GM04504 (cell line): ENCODE measurements at places on chromosomes 3 and 15.
A peak's percentile ranks its signal among the peaks of the same experiment; 100 is the strongest.

GRCh38 chr3:123076496-123077418, 9.9 kb downstream of the PDIA5 start:
- DNase-seq = no peak

GRCh38 chr3:84904816-84905555, 53.8 kb upstream of the CADM2 start:
- DNase-seq = no peak

DNA sequence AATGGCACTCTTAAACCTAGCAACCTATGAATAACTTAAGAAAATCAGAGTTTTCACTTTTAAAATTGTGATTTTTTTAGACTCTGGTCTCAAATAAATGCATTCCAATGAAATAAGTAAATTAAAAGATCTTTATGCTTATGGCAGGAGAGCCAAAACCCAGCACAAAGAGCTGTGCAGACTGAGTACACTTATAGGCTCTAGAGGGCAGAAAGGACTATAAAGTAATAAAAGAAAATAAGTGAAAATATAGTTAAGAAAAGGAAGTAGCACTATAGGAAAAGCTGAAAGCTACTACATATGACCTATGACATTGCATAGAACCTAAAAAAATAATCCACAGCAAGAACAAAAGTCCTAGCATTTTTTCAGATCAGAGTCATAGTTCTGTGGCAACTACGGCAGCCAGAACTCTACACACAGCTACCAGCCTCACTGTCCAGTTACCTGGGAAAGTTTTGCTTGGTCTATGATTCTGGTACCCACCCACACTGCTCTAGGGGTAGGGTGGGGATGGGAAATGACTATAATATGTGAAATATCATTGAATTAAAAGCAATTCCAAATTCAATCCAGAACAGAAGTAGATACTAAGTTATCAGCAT, 30.5 kb downstream of the CLASP2 start:
- no peak for DNase-seq

DNA sequence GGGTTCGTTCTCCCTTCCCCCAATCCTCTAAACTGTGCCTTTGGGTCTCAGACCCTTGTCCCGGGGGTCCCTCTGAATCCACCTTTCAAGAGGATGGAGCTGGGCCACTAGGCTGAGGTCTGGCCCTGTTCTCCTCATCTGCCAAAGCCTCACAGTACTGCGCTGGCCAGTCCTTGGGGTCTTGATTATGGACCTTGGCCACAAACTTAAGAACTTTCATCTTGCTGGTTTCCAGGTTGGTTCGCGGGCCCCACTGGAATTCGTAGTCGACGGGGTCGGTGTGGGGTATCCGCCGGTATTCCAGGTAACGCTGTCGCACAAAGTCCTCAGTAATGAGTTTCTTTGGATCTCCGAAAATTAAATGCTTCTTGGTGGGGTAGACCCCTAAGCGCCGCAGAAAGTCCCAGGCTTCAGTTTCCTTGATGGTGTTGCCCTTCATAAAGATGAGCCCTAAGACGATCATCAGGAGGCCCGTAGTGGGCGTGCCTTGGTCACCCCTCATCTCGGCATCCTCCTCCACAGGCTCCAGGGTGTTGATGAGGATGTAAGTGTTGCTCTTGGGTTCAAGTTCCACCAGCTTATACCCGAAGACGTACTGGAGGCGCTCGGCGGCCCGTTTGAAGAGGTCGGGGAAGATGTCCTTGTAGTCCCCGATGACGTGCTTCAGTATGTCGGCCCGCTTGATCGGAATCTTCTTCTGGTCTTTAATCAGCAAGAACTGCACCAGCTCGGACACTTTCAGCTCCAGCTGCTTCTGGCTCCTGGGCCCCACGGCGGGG, 727 bp downstream of the NSMCE3 start:
- no peak for DNase-seq

GRCh38 chr3:131091768-131092167, 65.1 kb downstream of the NEK11 start:
- DNase-seq = no peak

- no peak for DNase-seq
Measured at GRCh38 chr15:31440754-31441311, 114.2 kb downstream of the KLF13 start.

GRCh38 chr15:56327721-56328502, 37.3 kb upstream of the TEX9 start:
- DNase-seq = no peak

DNA sequence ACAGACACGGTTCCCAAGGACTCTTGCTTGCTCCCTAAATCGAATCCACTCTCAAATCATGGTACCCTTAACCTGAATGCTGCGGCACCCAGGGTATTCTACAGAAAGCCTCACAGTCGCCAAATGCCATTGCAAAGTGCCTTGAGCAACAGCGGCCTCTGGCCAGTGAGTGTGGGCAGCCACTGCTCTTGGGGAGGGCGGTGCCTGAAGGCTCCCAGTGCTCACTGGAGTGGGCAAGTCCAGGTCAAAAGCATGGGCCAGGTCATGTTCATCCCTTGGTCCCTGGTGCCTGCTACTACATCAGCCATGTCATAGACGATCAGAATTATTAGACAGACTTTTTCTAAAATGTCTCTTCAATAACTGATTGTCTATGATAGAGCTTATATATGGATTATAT, 82.5 kb downstream of the ADAMTS17 start:
- DNase-seq = no peak

DNA sequence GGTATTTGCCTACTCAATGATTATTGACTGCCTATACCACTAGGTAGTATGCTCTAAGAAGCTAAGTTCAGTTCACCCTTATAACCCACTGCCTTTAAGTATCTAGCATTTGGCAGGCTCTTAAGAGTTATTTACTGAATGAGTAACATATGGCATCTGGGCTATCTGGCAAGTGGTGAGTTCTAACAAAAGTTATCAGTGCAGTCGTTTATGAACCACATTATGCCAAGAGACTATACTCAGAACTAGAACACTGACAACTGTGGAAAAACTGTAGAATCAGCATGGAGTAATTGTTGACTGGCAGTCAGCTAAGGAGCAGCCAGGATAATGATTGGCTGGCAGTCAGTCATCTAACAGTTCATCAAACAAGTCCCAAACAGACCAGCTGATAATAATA, 25.8 kb downstream of the RAF1 start:
- no peak for DNase-seq

- DNase-seq = no peak
Measured at GRCh38 chr3:12845811-12846210, 4.4 kb upstream of the RPL32 start.

- DNase-seq = no peak
Measured at GRCh38 chr3:8864402-8865350, 95.3 kb upstream of the OXTR start.

DNA sequence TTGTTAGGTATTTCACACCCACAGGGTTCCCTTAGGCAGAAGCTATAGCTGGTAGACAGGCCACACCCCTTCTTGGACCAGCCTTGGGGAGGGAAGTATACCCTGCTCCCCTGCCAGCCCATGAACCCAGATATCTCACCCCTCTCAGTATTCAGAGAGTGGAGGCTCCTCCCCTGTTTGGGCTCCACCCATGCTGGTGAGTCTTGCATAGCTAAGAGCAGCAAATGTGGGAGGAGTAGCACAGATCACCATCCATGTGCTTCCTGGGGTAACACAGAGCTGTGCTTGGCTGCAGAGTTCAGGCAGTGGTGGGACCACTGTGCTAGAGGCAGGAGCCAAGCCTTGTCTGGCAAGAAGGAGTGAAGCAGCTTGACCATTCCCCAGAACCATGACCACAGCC, 427.2 kb downstream of the ZIC1 start:
- DNase-seq = no peak

GRCh38 chr3:36013425-36013824, 366.9 kb upstream of the STAC start:
- DNase-seq = no peak

DNA sequence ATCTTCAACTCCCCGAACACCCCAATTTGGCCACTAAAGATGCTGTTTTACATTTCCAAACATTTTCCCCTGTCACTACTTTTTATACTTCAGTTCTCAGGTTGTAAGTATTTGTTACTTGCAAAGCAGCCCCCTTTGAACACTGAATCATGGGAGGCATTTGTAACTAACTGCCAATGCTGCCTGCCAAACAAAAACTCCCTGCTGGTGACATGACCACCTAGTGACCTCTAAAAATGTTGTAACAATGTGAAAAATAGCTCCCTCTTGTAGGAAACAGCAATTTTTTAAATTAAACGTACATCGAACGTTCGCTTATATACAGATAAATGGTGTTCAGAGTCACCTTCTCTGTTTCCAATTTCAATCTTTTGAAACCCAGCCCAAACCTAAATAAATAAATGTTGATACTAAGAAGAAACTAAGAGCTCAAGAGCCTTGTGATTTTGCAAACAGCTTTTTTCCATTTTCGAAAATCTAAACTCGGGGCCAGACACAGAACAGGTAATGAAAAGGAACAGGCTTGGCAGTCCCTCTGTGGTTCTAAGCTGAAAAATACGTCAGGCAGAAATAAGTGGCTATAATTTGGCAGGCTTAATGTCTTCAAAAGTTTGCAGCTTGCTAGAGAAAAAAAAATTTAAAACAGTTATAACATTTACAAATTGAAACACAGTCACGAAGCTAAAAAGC, 268.6 kb upstream of the WNT5A start:
- no peak for DNase-seq

DNA sequence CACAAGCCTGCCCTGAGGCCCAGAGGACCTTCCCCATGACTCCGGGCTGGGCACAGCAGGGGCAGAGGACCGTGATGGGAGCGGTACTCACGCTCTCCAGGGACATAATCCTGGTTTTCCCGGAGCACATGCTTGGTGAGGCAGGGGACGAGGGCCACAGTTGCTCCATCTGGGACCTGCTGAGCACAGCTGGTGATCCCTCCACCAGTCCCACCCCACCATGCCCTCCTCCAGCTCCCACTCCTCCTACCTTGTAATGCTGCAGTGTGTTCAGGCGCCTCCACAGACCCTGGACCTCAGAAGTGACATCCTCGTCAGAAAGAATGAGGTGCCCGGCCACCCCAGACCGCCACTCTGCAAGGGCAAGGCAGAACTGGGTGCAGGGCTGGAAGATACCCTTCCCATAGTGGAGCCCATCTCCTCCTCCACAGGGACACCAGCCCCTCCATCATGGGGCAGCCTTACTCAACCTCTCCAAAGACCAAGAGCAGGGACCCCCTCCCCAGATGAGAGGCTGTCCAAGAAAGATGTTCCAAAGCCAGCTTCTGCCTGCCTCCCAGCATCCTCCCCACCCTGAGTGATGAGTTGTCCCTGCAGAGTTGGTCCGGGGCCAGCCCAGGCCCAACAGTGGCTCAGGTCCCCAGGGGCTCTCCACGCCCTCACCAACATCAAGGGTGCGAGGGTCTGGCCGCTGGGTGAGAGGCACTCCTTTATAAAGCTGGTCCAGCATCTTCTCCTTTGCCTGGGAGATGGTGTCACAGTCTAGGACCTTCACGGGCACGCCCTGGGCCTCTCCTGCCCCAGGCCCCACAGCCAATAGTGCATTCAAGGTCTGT, 19.5 kb downstream of the PLXNB1 start:
- DNase-seq = no peak

DNA sequence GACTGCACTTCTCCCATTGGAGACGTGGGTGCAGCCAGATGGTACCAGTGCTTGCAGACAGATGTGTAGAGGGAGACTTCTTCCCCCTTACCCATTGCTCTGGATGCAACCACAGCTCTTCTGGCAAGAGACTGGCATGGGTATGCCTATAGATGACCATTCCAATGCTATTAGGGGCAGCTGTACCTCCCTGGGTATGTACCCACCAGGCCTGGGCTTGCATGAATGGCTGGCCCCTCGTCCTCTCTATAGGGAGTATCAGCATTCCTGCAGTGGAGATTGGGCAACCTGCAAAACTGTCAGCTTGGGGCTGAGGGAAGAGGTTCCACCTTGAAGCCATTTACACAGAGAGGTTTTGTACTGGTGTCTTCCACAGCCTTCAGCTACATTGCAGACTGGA, 57.6 kb upstream of the FXR1 start:
- DNase-seq = no peak

DNA sequence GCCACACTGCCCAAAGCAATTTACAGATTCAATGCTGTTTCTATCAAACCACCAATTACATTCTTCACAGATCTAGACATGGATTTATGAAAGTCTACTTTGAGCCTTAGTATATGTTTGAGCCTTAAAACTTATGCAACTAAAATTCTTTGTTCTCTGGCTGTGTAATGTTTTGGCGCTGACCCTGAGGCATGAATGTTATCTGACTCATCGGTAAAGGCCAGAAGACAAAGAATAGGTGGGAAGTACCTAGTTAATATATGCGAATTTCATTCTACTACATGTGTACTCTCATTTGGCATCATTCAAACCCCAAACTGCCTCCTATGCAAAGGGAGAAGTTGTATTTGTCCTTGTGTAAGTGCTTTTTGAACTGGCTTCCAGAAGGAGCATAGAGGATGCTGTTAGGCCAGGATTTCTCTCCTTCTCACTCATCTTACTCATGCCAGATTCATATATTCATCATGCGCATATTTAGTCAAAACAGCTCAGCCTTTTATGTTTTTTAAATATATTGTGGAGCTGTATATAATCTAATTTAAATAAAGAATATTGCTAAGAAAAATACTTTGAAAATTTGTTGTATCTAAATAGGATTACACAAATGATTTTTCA, 204.2 kb downstream of the NFKBIZ start:
- DNase-seq = peak; percentile 23

GRCh38 chr3:60603860-60604259, 647.4 kb downstream of the FHIT start:
- no peak for DNase-seq

GRCh38 chr3:44984335-44984734, 8.3 kb downstream of the EXOSC7 start:
- no peak for DNase-seq

DNA sequence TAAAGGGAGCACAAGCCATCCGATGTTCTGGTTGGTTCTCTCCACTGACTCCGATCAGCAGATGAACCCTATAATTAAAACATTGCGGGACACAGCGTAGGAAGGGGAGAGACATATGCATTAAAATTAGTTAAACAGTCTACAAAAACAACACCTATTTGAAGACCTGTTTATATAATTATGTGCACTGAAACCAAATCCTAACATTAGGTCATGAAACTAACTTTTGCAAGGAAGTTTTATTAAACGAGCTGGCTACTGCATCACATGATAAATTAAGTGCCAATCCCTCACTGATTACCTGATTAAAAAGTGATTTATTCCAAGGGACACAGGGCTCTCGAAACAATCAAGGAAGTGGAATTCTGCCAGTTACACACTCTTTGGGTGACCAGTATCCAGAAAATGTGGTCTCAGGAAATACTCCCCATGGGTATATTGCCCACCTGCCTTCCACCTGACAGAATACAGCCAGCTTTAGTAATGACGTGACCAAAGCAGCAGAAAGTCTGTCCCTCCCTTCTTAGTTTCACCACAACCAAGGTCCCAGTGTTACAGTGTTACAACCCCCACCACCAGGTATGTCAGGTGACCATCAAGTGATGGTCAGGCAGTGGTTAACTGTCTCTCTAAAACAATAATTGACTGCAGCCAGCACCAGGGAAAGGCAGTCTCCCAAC, 69.5 kb downstream of the HERC1 start:
- DNase-seq = no peak

- no peak for DNase-seq
Measured at GRCh38 chr3:178201714-178202113, 334.5 kb upstream of the KCNMB2 start.
